Amniotic epithelial cell (primary cell): ENCODE measurements at places on chromosomes 1 and 21.

- DNase-seq, result no peak
Measured at GRCh38 chr1:6732942-6733341, 31.3 kb upstream of the DNAJC11 start.

DNA sequence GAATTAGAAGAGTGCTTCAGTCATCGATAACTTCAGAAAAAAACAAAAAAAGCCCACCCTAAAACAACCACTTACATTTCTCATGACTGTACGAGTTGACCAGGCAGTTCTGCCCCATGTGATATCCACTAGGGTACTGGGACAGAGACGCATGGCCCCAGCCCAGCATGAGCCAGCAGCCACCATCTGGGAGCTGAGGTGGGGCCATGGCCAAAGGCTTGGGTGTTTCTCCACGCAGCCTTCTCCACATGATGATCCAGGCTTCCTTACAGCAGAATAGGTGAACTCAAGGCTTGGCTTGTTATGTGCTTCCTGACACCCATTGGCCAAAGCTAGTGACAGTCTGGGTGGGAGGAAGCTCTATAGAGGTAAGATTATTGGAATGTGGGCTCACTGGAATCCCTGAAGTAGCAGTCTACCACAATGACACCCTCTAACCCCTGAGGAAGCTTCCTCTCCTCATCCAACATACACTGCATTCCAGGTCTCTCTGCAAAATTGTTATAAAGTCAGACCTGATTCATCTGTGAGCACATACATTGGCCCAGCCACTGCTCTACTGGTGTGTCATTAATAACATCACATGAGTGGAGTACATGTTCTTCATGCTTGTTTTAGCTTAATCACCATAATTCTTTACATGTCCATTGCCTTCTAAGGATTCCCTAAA is 66.3 kb upstream of the NTPCR start:
- DNase-seq, result peak; percentile 16

DNA sequence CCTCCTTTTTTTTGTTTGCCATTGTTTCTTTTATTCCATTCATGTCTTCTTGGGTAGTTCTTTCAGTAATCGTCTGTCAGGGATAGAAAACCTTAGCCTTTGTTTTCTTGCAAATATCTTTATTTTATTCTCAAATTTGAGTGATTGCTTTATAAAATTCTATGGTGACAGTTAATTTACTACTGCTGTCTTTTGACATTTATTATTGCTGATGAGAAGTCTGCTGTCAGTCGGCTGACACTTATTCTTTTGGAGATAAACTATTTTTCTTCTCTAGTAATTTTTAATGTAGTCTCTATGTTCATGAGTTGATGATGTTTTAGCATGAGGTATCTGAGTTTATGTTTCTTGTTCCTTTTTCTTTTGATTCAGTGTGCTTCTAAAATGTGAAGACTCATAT is 983.8 kb downstream of the TTLL7 start:
- no peak for DNase-seq

DNA sequence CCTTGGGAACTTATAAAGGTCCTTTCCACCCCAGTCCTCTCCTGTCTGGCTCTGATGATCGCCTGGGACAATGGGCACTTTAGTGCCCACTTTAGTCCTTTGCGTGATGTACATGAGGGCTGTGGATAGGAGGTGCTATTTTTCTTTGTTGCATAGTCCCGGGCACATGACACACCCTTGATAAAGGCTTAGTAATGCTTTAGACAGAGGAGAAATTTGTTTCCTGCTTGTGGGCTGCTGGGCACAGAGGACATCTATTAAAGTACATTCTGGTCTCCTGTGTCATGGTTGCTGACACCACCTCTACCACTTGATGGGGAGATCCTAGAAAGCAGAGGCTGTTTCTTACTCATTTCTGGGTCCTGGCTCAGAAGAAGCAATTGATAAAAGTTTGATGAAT is 5.4 kb upstream of the KNCN start:
- DNase-seq, result peak; percentile 80

GRCh38 chr1:25698252-25698651 is 81.7 kb downstream of the MAN1C1 start:
- DNase-seq, result peak; percentile 71

- DNase-seq, result no peak
Measured at GRCh38 chr1:198254948-198255347, 98.2 kb downstream of the NEK7 start.

GRCh38 chr1:79371802-79372201 is 365.3 kb upstream of the ADGRL4 start:
- DNase-seq, result no peak

DNA sequence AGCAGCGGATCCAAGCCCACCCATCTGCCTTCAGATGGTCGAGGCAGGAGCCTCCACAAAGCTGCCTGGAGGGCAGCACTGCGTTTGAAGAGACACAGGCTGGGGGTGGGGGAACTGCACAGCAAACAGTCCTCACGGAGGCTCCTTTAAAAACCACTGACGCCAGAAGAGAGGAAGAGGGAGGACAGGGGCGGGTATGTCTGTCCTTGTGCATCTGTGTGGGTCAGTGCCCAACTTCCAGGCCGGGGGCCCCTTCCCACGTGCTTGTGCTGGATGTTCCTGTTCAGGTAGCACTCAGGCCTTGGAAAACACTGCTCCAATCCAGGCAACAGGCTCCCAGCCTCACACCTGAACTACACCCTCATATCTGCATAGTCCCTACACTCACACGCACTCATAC is 7.7 kb downstream of the AHDC1 start:
- no peak for DNase-seq

- DNase-seq, result no peak
Measured at GRCh38 chr1:89440911-89441310, 77.1 kb downstream of the GBP6 start.

DNA sequence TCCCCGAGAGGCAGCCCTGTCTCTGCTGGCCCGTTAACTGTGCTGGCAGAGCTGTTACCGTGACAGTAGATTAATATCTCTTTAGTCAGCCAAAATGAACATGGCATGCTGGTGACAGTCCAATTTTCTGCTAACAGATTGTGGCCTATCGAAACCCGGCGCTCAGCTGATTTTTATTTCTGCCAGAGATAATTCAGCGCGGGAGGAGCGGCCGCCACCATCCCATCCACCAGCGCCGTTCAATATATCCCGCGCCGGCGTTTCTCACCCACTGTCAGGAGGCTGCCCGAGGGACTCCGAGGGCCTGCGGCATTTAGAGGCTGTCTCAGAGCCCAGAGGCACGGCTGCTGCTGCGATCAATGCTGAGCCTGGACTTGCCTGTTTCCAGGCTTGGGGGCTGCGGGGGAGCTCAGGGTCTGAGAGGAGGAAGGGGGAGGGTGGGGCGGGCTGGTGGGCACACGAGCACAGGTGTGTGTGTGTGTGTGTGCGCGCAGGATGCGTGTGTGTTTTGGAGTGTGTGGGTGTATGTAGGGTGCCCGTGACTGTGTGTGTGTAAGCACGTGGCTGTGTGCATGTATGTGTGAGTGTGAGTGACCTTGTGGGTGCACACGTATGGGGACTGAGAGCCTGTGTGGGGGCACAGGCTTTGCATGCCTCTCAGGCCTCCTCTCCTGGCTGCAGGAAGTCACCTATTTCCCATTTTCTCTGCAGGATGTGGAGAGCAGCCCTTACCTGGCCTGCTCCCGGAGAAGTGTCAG is 109.7 kb upstream of the ACTRT2 start:
- DNase-seq, result no peak

DNA sequence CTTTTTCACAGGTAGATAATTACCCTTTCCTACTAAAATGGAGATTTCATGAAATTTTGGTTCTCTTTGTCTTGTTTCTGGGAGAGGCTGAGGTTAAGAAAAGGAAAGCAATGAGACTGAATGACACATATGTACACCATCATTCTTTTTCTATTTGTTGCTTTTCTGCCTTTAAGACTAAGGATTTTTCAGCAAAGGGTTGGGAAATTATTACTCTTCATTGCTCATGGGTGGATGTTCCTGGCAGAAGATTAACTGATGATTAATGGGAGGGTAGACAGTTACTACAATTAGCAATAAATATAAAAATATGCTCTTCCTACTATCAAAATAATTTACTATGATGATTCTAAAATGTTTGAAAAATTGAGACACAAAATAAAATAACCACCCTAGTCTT is 316.5 kb upstream of the USP24 start:
- peak; percentile 63 for DNase-seq

GRCh38 chr1:112872551-112872962 is 83.4 kb downstream of the SLC16A1 start:
- DNase-seq, result peak; percentile 79

DNA sequence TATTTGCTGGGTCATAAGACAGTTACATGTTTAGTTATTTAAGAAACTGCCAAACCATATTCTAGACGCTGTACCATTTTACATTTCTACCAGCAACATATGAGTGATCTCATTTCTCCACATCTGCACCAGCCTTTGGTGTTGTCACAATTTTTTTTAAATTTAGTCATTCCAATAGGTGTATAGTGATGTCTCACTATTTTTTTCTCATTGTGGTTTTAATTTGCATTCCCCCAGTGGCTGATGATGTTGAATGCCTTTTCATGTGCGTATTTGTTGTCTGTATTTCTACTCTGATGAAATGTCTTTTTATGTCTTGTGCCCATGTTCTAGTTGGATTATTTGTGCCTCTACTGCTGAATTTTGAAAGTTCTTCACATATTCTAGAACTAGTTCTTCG is 38.4 kb downstream of the NFASC start:
- no peak for DNase-seq

DNA sequence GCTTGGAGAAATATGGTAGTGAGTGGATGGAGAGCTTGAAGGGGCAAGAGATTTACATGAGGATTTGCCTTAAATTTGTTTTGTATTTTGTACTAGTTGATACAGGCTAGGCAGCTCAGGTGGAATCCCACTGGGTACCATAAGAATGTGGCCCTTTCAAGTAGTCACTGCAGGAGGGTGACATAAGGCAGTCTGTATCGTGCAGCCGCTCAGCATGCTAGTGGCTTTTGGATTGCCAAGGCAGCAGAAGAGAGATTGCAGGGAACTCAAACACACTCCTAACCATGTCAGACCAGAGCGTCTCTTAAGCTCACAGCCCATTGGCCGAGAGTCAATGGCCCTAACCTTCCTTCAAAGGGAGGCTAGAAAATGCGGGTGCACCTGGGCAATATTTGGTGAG is 420.0 kb downstream of the ADGRL2 start:
- DNase-seq, result no peak

GRCh38 chr1:50412813-50413476 is 10.3 kb downstream of the DMRTA2 start:
- no peak for DNase-seq

DNA sequence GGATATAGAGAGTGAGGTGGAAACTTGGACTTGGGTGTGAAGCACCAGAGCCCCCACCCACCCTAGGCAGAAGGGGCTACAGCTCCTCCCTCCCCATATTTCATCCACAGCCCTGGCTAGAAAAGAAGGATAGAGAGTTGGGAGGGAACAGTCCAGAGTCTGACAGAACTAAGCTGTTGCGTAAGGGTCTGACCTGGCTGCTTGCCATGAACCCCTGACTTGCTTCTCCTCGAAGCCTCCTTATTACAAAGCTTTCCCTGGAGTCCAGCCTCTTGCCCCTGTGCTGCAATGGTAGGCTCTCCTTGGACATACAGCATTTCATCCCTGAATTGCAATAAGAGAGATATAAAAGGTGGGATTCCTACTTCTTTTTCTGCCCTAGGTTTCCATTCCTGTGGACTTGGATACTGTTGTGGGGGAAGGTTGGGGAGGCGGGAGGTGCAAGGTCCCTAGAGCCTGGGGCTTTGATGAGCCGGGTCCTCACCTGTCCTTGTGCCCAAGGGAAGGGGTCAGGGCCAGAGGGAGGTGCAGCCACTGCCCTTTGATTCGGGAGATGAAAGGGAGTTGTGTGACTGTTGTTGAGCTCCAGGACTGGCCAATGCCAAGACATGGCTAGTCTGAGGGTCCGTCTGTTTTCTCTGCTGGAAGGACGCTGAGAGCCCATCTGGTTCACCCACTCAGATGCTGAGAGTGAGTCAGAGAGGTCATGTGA is 2.7 kb downstream of the RHBG start:
- DNase-seq, result peak; percentile 77

DNA sequence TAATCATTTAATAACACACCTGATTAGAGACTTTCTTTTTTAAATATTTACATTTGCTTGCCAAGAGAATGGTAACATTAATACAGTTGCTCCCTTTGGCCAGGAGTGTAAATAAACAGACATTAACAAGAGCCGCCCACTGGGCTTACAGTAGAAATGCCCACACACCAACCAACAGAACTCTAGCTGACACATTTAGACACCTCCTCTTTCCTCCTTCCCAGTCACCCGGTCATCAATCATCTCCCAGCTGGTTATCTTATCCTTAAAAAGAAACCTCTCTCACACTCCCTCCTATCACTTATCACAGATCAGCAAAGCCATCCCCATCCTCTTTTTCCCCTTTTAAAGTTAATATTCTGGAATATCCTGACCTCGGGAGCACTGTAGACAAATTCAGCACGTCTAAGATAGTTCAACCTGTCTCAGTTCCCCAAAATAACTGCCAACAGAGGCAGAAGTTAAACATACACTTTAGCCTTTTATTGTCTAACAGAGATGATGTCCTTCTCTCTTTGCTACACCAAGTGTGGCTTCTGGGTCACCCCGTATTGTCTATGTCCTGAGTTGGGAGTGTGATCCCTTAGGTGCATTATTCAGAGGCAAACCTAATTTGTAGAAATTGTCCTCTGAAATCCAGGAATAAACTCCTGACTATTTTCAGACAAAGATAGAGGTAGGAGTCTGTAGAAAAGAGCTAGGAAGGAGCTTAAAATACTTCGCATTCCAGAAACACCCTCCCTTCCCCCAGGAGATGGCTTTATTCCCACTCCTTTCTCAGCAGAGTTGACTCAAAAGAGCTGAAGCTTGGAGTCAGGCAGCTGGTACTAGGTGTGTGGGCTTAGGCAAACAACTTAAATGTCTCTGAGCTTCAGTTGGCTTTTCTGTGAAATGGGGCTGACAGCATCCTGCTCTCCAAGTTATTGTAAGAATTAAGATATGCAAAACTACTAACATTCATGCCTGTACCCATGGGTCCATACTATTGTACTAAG is 8.8 kb downstream of the MYCL start:
- DNase-seq, result peak; percentile 91

GRCh38 chr21:10463156-10463555 is 58.2 kb upstream of the TPTE start:
- DNase-seq, result no peak

GRCh38 chr1:147625362-147625995 is 44.8 kb downstream of the ACP6 start:
- DNase-seq, result no peak

DNA sequence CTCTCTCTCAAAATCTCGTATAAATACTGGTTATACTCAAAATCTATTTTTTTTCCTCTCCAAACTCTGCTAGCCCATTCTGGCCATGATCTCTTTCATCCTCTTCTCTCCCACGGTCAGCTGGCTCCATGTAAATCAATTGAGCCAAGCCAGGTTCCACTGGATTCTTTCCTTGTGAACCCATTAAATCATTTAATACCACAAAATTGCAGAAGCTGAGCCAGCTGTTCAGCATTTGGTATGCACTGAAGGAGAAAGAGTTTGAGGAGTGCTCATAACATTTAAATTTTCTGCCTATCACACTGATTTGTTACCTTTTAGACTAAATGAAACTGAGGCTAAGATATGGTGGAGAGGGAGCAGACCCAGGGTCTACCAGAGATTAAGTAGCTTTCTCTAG is 29.1 kb upstream of the TADA1 start:
- DNase-seq, result peak; percentile 72
